ENCODE measurements at places on chromosomes 1 and 21. TPM values are rescaled to one million over a fixed set of nuclear protein-coding genes. Genes with fewer than 3 reads are reported as not detected.

- no peak for DNase-seq
- H3K4me3 ChIP-seq: no peak overlapping the region
- H3K27me3 ChIP-seq: no peaks in the 10 kb centered on the region
- peaks cover 71% of the 10 kb centered on the region for H3K4me1 ChIP-seq
- no peak overlapping the region for H3K27ac ChIP-seq
- no peaks in the 10 kb centered on the region for H3K36me3 ChIP-seq
Measured at GRCh38 chr1:15882665-15883064, 35.2 kb downstream of the SPEN start.

DNA sequence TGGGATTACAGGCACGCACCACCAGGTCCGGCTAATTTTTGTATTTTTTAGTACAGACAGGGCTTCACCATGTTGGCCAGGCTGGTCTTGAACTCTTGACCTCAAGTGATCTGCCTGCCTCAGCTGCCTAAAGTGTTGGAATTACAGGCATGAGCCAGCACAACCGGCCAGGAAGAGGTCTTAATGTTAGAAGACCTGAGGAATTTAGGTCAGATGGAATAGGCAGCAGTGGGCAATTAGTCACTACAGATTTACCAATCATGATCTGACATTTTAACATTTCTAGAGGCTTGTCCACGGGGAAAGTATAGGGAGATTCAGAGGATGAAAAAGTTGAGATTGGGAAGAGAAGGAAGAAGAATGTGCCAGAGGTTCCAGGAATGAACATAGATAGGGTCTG, 8.9 kb upstream of the APP start:
- H3K27me3 ChIP-seq: no peaks in the 10 kb centered on the region
- no peaks in the 10 kb centered on the region for H3K36me3 ChIP-seq
- no peak overlapping the region for H3K4me3 ChIP-seq
- no peak for DNase-seq
- H3K27ac ChIP-seq: no peak overlapping the region
- no peaks in the 10 kb centered on the region for H3K4me1 ChIP-seq

GRCh38 chr1:93740601-93741031, 59.0 kb upstream of the BCAR3 start:
- no peak overlapping the region for H3K4me3 ChIP-seq
- no peak overlapping the region for H3K27ac ChIP-seq
- no peaks in the 10 kb centered on the region for H3K4me1 ChIP-seq
- no peaks in the 10 kb centered on the region for H3K27me3 ChIP-seq

DNA sequence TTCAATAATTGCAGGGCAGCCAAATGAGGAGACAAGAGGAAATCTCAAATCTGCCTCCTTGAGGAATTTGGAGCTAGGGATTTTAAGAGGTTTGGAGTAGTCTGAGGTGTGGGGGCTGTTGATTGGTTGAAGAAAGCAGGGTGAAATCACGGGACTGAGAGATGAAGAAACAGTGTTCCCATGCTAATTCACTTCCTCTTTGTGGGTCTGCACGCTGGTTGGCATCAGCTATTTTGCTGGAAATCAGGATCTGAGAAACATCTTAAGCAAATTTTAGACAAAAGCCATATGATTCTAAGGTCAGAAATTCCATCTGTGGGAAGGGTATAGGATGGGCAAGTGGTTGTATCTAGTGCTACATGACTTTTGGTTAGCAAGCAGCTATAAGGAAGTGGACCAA, 107.1 kb upstream of the PAXBP1 start:
- H3K27ac ChIP-seq: no peak overlapping the region
- no peak overlapping the region for H3K4me3 ChIP-seq
- H3K4me1 ChIP-seq: no peaks in the 10 kb centered on the region
- no peaks in the 10 kb centered on the region for H3K27me3 ChIP-seq
- no peak for DNase-seq
- H3K36me3 ChIP-seq: no peaks in the 10 kb centered on the region

DNA sequence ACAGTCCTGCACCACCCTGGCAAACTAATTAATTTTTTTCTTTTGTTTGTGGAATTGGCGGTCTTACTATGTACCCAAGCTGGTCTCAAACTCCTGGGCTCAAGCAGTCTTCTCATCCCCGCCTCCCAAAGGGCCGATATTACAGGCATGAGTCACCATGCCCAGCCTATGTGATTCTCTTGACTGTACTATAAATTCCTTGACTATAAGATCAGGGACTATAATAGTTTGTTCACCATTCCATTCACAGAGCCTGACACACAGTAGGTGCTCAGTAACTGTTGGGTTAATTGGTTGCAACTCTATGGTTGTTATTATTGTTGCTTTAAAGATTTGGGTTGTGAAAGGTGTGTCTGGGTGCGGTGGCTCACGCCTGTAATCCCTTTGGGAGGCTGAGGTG, 17.2 kb downstream of the DAP3 start:
- no peak overlapping the region for H3K4me3 ChIP-seq
- H3K36me3 ChIP-seq: no peaks in the 10 kb centered on the region
- peaks cover 19% of the 10 kb centered on the region for H3K4me1 ChIP-seq
- H3K27ac ChIP-seq: no peak overlapping the region

DNA sequence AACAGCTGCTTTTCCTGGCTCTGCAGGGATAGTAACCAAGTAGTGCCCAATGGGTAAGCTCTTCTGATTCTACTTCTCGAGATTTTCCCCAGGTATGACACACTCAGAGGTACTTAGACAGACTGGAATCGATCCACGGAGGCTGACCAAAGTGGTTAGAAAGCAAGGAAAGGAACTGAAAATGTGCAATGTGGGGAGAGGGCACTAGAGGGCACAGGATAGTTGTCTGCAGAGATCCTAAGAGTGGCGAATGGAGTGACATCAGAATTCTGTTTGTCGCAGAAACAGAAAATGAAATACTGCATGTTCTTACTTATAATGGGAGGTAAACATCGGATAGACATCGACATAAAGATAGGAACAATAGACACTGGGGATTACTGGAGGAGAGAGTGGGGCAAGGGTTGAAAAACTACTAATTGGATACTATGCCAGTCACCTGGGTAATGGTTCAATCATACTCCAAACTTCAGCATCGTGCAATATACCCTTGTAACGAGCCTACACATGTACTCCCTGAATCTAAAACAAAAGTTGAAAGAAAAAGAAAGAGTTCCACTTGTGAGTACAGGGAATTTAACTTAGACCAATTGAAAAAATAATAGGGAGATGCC, 23.3 kb downstream of the CYP2J2 start:
- H3K4me3 ChIP-seq: no peak overlapping the region
- H3K36me3 ChIP-seq: no peaks in the 10 kb centered on the region
- no peaks in the 10 kb centered on the region for H3K27me3 ChIP-seq
- no peak overlapping the region for H3K27ac ChIP-seq
- no peak for DNase-seq

- H3K36me3 ChIP-seq: peaks cover 45% of the 10 kb centered on the region
- H3K27me3 ChIP-seq: no peaks in the 10 kb centered on the region
- DNase-seq: no peak
- H3K4me3 ChIP-seq: no peak overlapping the region
- H3K4me1 ChIP-seq: peaks cover 17% of the 10 kb centered on the region
Measured at GRCh38 chr1:5937373-5937857, 54.8 kb downstream of the NPHP4 start.

DNA sequence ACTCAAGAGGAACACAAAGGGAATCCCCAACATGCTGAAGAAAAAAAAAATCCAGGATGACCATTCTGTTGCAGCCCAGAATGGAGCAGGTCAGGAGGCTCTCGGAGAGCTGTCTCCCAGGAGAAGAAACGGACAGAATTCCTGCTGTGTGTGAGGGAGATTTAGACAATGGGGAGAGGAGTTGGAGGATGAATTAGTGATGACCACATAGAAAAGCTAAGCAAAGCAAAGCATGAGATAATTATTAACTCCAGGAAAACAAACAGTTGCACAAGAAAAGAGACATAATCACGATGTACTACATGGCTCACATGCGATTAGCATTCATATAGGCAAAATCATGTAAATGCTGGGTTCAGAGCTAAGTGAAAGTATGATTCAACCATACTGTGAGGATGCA, 61.1 kb upstream of the SMYD2 start:
- no peak for DNase-seq
- H3K4me3 ChIP-seq: no peak overlapping the region
- H3K36me3 ChIP-seq: no peaks in the 10 kb centered on the region
- peaks cover 3% of the 10 kb centered on the region for H3K4me1 ChIP-seq

DNA sequence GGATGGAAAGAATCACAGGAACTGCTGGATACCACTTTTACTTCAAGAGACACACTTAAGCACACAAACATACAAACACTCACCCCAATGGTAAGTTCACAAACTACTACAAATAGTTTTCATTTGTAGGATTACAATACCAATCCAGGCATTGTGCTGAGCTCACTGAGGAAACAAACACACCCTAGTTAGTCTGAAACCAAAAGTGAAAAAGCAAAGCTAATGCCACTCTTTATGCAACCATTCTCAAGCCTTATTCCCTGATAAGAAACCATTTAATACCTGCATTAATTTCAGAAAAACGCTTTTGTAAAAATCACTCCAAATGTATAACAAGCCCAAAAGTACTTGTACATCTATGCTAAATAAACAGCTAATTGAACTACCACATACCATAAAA, 38.3 kb downstream of the RNF115 start:
- no peaks in the 10 kb centered on the region for H3K36me3 ChIP-seq
- DNase-seq: no peak
- H3K4me1 ChIP-seq: peaks cover 40% of the 10 kb centered on the region
- H3K27ac ChIP-seq: peak overlapping the region; percentile 53

DNA sequence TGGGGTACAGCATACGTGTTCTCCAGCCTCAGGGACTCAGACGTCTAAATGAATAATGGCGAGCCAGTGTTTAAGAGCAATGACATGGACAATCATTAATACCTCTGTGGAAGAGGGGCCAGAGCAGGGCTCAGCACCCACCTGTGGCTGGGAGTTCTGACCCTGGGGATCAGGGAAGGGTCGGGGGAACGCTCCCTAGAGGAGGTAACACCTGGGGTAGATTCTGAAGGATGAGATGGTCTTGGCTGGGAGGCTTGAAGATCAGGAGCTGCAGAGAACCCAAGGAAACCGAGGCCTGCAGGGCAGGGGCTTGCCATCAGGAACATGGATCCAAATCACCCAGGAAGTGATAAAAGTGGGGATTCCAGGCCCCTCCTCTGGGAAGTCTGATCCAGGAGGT, 138.2 kb upstream of the RUNX3 start:
- DNase-seq: no peak
- no peak overlapping the region for H3K4me3 ChIP-seq
- no peaks in the 10 kb centered on the region for H3K36me3 ChIP-seq
- H3K27ac ChIP-seq: no peak overlapping the region

- peaks cover 59% of the 10 kb centered on the region for H3K36me3 ChIP-seq
- no peak overlapping the region for H3K27ac ChIP-seq
- H3K27me3 ChIP-seq: no peaks in the 10 kb centered on the region
- H3K4me1 ChIP-seq: peaks cover 37% of the 10 kb centered on the region
Measured at GRCh38 chr21:33551664-33552063, 8.8 kb downstream of the SON start.

DNA sequence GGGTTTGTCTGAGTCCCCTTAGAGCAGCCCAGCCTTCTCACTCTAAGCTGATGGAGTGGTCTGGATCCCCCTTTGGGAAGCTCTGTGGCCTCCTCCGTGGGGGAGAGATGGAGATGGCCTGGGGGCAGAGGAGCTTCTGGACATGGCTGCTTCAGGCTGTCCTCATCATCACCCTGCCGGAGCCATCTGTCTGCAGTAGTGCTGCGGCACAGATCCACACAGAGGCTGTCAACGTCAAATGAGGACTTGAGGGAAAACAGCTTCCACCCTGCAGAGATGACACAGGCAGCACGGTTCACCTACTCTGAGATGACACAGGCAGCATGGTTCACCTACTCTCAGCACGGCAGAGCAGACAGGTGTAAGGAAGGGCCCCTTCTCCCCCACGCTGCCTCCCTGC, 134.3 kb downstream of the IGSF21 start:
- H3K4me1 ChIP-seq: no peaks in the 10 kb centered on the region
- H3K27ac ChIP-seq: no peak overlapping the region
- no peak for DNase-seq
- H3K36me3 ChIP-seq: no peaks in the 10 kb centered on the region

DNA sequence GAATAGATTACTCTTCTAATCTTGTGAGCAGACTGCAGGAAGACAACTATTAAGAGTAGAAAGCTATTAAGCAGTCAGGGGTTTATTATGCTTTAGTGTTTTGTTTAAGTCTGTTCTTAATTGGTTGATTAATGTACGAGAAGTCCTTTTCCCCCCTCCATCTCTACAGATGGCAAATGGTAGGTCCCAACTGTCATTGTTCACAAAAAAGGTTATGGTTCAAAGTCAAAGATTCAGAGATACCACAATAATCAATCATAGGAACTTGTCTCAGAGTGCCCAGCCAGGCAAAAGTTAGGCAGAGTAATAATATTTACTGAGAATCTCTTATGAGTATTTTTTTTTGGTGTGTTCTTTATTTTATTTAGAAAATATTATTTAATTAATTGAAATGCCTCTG, 26.8 kb downstream of the NFIA start:
- H3K27ac ChIP-seq: no peak overlapping the region
- H3K4me3 ChIP-seq: no peak overlapping the region
- H3K4me1 ChIP-seq: peaks cover 5% of the 10 kb centered on the region
- H3K36me3 ChIP-seq: no peaks in the 10 kb centered on the region
- no peak for DNase-seq

DNA sequence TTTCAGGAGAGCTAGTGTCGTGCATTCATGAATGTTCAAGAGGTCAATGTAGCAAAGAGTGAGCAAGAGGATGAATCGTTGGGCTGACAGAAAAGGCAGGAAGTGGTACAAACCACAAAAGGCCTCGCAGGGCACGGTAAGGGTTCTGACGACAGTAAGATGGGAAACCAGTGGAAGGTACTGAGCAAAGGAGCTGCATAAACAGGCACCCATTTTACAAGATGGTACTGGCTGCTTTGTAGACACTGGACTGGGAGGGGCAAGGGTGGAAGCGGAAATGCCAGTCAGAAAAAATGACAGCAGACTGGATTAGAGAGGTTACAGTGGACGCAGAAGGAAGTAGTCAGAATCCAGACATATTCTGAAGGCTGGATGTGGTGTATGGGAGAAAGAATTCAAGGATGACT, 123.5 kb downstream of the PTPN14 start:
- no peak overlapping the region for H3K4me3 ChIP-seq
- H3K4me1 ChIP-seq: peaks cover 19% of the 10 kb centered on the region
- no peak overlapping the region for H3K27ac ChIP-seq
- no peak for DNase-seq
- H3K27me3 ChIP-seq: no peaks in the 10 kb centered on the region

PFKFB2 gene
- 28.7 TPM for total RNA-seq

SLC30A7 gene
- total RNA-seq: 9.0 TPM

CD1D gene
- total RNA-seq: 0.83 TPM
